ENCODE measurements at places on chromosomes 4 and X. TPM values are rescaled to one million over a fixed set of nuclear protein-coding genes. Genes with fewer than 3 reads are reported as not detected.

Gene STK26
- 9.9 TPM for total RNA-seq

Gene SMR3B
- total RNA-seq: not detected

Gene LUZP4
- not detected for total RNA-seq

Gene ZNF732
- total RNA-seq: not detected

Data from A549 treated with CORT108297 at 1 μM for 4 hours (cell line).